ENCODE measurements at places on chromosomes 5 and 9. TPM values are rescaled to one million over a fixed set of nuclear protein-coding genes. Genes with fewer than 3 reads are reported as not detected.

- DNase-seq: no peak
These were observed 86.6 kb downstream of the ZNF608 start for GRCh38 chr5:124659798-124660197.

DNA sequence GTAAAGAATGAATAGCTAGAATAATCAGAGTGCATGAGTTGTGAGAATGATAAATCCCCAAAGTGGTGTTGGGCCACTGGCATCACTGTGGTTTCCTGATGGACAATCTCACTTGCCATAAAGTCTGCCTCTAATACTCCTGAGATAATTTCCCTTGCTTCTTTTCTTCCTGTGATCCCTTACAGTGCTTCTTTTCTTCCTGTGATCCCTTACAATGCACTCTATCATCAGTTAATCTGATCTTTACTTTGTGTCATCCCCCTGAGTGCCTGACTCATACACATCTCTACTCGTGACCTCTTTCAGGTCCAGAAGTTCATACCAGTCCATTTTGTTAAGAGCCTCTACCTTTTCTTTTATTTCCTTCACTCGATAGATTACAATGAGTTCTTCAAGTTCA is 418.3 kb downstream of the HCN1 start:
- no peak for DNase-seq

DNA sequence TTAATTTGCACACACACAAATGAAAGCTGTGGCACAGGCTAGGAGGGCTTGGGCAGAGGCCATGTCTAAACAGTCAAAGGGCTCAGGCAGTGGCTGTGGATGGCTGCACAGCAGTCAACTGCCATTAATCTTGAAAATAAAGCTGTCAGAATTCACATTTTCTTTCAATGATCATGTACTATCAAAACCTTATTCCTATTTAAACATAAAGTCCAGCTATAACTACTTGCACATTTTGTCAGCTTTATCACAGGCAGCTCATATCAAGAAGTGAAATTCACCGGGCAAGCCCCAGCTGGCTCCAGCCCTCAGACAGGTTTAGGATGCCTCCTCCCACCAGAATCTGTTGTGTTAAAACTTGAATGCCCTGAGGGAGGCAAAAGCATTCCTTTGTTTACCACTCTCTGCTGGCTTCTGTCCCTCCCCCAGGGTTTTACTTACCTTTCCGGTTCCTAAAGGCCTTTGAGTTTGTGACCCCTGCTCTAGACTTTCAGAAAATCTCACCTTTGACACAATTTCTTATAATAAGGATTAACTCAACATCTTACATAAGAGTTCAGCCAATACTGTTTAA is 54.9 kb upstream of the GRAMD2B start:
- DNase-seq: no peak

DNA sequence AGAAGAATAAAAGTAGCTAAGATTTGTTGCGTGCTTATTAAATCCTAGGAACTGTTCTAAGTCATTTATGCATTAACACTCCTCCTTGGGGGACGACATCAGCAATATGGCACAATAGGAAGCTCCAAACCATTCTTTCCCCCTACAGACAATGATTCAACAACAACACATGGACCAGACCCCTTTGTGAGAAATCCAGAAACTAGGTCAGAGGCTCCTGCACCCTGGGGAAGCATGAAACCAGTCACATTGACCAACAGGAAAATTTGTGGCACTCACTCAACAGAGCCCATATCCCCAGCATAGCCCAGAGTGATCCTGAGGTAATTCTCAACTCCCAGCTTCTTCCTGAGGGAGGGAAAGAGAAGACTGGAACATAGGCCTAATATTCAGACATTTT is 294.4 kb downstream of the HINT1 start:
- DNase-seq: no peak

DNA sequence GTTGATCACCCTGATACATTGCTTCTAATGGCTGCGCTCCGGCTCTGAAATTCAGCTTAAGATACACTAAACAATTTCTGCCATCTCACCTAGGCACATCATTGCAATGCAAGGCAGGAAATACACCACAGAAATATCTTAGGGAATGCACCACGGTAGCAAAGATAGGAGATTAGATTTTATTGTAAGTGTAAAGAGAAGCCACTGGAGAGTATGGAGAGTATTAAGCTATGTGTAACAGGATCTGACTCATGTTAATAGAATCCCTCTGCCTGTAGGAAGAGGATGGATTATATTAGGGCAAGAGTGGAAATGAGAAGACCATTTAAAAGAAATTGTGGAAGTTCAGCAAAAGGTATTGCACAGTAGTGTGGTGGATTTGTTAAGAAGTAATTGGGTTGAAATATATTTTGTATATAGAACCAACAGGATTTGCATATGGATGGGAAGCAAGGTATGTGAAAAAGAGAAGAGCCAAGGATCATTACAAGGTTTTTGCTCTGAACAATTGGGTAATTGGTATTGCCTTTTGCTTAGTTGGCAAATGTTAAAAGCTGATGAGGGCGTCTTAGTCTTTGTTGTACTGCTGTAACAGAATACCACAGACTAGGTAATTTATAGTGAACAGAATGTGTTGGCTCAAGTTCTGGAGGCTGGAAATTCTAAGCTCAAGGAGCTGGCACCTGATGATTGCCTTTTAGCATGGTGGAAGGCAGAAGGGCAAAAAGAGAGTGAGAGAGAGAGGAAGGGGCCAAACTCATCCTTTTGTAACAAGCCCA is 636.1 kb downstream of the PSAT1 start:
- DNase-seq: no peak

DNA sequence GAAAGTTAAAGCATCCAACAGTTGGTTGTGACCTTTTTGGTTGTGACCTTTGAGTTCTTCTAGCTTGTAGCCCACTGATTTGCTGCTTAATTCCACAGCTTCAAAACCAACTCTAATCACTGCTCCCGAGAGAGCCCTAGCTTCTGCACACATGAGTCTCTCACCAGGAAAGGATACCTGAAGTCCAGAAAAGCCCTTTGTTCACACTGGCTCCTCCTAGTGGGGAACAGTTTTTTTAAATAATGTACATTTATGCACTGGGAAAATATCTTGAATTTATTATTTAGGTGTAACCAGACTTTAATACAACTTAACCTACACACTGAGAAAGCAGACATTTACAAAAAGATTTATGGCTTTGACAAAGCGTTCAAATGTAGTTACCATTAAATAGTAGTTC is 120.2 kb upstream of the CCDC152 start:
- no peak for DNase-seq

Gene KCNV2
- not detected for total RNA-seq

Gene SLC22A4
- 7.3 TPM for total RNA-seq

Gene OGN
- 17.6 TPM for total RNA-seq
